ENCODE measurements at places on chromosomes 13 and 19.

DNA sequence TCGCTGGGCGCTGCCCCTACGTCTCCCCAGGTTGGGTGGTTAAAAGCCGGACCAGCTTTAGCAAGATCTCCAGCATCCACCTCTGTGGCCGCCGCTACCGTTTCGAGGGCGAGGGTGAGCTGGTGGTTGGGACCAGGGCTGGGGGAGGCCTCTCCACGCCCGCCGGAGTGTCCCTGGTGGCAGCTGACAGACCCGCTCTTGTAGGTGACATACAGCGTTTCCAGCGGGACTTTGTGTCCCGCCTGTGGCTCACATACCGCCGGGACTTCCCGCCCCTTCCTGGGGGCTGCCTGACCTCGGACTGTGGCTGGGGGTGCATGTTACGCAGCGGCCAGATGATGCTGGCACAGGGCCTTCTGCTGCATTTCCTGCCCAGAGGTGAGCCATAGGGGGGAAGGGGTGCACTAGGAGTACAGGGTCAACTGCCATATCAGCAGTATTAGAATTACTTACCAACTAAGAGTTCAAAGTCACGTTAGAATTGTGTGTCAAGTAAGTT is 1.1 kb downstream of the ATG4D start:
- no peak for DNase-seq

DNA sequence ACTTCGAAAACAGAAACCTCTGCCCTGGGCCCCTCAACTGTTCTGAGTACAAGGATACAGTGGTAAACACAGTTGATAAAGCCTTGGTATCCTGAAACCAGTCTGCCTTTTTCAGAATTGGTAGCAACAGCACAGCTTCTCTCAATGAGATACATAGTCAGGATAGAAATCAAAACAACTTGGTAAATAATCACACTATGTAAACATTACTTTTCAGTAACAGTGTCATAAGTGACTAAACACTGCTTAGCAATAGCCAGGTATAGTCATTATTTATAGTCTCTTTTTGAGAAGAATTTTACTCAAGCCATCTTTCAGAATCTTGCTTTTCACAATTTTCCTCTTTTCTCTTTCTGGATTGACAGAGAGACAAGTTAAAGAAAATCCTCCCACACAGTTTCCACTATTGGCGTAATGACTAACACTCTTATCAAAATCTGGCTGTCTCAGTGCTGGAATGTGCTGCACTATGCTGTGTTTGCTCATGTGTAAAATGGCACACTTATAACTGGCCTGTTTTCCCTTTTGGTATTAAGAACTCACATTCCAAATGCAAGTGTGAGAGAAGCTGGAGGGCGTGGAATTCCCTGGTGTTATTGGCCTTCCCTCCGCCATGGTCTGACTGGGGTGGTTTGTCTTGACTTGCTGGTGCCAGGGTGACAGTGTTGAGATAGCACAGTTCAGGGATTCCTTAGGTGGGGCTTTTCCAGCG is 368.8 kb downstream of the TDRD3 start:
- no peak for DNase-seq

GRCh38 chr13:47934371-47934770 is 66.7 kb downstream of the SUCLA2 start:
- DNase-seq, result no peak

DNA sequence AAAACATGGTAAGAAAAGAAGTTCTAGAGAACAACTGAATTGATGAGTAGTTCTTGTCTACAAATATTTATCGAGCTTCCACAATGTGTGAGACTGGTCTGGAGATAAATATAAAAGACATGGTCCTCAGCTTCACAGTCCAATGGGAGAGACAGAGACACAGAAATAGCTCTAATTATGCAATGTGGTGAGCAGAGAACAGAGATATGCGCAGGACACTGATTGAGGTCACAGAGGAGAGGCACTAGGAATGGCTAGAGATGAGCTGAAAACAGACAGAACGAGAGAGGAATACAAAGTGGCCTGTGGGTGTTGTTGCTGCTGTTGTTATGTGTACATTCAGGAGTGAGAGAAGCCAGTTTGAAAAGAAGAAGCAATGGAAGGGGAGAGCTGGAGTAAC is 53.2 kb downstream of the GPALPP1 start:
- DNase-seq, result no peak

GRCh38 chr13:65095161-65096082 is 2134.7 kb downstream of the PCDH9 start:
- no peak for DNase-seq

DNA sequence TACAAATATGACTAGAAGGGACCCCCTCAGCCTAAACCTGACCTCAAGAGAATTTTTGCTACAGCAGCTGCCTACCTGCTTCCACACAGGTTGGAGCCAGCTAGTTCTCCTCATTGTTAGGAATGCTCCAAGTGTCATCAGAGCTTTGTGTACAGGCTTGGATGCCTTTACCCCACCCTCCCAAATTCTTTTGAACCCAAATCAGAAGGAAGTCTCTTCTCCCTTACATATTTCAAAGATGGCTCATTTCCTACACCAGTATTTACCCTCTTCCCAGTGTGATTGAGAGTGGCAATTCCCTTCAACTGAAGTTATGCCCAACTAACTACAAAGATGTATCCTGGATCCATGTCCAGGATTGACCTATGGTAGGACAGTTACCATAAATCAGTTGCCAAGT is 323.2 kb downstream of the OXGR1 start:
- DNase-seq, result peak; percentile 5

DNA sequence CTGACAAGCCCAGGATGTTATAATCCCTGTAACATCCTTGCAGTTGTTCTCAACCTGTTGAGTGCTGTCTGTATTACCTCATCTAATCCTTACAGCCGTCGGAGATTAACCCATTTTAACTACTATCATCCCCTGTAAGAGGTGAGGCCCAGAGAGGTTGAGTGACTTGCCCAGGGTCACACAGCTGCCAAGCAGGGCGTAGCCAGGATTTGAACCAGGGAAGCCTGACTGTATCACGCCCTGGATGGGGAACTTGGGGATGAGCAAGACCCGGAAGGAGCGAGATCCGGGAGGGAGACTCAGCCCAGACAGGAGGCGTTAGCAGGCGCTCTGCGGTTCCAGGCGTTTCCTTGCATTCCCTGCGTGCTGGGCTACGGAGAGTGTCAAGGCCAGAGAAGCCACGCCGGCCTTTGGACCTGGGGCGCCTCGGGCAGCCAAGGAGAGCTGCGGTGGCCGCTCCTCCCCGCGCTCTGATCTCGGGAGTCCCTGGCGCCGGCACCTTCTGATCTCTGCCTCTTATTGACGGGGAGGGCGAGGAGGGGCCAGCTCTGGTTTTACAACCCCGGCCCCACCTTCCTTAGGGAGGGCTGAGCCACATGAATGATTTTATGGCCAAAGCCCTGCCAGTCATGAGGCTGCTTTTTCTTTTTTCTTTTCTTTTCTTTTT is 6.2 kb downstream of the SULT2B1 start:
- DNase-seq, result no peak

GRCh38 chr13:107788464-107789165 is 426.7 kb downstream of the LIG4 start:
- no peak for DNase-seq

DNA sequence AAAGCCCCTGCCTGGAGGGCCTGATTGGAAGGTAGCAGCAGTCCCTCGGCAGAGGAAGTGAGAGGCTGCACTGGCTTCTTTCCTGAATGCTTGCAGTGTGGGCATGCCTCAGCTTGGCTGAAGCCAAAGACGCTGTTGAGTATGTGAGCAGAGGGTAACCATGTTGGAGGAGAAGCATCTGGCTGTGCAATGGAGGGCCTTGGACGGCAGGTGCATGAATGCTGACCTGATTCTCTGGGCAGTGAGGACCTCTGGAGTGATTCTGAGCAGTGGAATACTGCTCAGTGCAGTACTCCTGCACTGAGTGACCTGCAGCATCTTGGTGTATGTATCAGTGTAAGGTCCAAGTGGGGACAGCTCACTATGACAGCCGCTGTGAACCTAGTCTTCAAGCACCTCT is 46.9 kb downstream of the SOX1 start:
- no peak for DNase-seq

- DNase-seq, result no peak
Measured at GRCh38 chr13:57634839-57635165, 3.3 kb downstream of the PCDH17 start.

All from H54 (cell line).